Right lung (tissue), 10 donors: ENCODE measurements at places on chromosomes 16 and 17. TPM values are rescaled to one million over a fixed set of nuclear protein-coding genes. Genes with fewer than 3 reads are reported as not detected.

Gene TP53TG3D
- polyA plus RNA-seq: 0.17 TPM

GRCh38 chr17:7885367-7886226, 3.0 kb upstream of the CHD3 start:
- DNase-seq: peak; percentile 76

DNA sequence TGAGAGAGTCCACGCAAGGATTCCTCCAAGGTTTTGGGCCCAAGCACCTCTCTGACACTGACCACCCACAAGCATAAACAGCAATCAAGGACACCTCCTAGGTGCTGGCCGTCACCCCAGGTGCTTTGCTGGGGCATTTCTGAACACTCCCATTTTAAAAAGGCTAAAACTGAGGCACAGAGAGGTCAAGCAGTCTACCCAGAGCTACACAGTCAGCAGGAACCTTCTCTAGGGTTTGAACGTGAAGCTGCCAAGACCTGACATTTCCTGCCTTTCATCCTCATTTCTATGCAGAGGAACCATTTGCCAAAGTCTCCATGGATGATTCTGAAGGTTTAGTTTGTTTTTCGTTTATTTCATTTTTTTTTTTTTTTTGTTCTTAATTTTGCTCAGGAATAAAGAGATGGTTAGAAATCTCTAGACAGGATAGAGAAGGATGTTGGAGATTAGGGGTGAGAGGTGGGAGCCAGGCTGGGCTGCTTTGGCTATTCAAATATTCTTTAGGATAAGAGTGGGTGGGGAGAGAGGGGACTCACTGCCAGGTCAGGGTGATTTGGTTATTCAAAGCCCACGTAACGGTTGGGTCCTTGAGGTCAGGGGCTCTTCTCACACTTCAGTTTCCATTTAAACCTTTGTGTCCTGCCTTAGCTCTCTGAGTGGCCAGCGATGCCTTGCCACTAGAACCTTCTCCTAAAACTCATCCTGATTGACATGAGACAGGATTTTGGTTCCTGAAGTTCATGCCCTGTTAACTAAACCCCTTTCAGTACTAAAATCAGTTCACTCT, 6.2 kb downstream of the PLCG2 start:
- no peak for DNase-seq

DNA sequence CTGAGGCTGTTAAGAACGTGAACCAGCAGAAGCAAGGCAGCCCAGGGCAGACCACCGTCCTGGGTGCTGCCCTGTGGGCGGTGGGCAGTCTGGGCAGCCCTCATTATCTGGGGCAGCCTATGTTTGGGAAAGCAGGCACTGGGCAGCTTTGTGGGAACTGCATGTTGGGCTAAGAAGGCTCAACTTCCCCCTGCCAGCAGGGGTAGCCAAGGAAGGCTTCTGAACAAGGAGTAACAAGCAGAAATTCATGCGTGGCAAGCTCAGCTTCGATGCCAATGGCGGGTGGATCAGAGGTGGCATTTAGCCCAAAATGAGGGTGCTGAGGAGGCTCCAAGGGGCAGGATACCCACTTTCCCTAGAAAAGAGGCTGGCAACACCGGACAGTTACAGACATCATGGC, 42.7 kb upstream of the METRNL start:
- no peak for DNase-seq

DNA sequence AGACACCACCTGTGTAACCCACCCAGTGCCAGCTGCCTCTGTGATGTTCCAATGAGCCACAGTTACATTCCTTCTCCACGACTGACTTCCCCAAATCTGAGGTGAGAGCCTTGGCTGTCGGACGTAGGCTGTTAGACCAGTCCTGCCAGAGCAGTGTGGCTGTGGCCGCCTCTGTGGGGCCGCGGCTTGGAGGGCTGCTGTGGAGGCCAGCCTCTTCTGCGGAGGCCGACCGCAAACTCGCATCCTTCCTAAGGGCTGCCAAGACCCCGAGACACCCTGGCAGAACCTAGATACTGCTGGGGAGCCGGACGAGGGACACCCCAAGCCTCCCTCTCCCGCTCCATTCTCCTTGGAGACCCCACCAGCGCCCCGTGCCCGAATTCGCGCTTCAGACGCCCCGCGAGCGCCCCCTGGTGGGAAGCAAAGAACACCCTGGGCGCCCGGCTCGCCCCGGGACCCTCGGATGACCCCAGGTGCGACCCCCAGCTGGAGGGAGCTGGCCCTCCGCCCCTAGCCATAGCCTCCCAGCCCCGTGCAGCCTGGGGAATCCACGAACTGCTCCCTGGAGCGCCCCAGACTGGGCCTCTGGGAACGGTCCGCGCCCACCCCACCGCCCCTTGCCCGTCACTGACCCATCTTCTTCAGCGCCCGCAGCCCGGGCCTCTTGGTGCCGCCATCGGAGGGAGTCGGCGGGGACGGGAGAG, 547 bp downstream of the PLCD3 start:
- DNase-seq: no peak

Gene ICAM2
- polyA plus RNA-seq: 43.5 TPM

DNA sequence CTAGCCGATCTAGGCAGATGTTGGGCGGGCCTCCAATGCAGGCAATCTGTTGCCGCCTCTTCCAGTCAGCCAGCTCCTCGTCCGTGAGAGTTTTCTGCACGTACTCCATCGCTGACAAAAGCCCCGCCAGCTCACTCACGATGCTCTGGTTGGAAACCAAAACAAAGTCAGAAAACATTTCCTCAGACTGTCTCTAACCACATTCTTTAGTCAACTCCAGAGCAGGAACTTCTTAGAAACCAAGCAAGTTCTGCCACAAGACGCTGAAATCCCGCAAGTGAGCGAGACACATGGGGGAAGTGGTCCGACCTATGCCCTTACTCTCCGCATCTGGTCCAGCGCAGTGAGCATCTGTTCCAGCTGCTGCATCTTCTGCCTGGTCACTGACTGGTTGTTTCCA, 49.1 kb downstream of the STAT5A start:
- no peak for DNase-seq

Gene RDM1
- 2.4 TPM for polyA plus RNA-seq

DNA sequence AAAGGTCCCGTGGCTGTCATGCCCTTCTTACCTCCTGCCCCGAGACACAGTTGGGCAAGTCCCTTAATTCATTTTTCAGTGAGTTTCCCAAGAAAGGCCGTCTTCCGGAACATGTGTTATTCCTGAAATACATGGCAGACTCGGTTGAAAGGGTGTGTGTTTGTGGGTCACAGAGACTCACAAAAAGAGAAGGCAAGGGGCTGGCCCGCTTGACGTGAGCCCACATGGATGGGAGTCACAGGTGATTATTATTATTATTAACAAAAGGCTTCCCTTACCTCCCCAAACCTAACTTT, 34.1 kb upstream of the CCR7 start:
- DNase-seq: no peak

DNA sequence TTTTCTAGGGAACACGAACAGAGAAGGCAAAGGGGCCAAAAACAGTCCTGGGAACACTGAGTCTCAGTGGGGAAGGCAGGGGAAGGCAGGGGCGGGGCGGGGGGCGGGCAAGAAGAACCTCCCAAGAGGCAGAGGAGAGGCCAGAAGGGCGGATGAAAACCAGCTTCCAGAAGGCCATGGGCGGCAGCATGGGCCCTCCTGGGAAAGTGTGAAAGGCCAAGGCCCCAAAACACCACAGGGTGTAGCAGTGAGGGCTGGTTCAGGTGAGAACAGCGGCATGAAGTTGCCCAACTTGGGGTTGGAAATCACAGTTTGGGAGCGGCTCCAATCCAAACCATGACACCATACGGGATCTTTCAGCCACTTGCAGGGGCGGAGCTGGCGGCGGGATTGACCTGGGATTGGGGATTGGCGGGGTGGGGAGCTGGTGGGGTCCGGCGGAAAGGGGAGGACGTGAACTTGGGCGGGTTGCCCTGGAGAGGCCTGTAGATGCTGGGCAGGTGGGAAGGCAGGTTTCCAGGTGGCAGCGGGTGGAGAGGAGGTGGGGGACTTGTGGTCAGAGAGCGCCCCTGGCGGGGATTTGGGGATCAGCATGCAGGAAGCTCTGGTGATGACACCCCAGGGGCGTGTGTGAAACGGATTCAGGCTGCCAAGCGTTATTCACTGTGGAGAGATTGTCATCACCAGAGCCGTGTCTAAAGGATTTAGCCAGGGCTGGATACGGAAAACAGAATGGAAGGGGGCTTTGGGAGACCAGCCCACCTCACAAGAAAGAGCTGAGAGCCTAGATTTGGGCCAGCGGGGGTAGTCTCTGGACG, 80.9 kb downstream of the ARHGAP23 start:
- DNase-seq: peak; percentile 71
